Frontal cortex (tissue), 4 donors: ENCODE measurements at places on chromosomes 3 and 15. TPM values are rescaled to one million over a fixed set of nuclear protein-coding genes. Genes with fewer than 3 reads are reported as not detected.

DNA sequence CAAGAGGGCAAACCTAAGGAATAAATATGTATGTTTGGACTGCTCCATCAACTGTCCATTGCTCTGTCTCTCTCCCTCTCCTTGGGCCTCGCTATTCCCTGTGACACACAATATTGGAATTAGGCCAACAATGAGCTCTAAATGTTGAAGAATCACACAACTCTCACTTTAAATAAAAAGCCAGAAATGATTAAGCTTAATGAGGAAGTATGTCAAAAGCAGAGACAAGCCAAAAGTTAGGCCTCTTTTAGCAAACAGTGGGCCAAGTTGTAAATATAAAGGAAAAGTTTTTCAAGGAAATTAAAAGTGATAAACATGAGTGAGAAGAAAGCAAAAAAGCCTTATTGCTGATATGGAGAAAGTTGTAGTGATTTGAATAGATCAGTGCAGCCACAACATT lies 141.0 kb downstream of the VGLL3 start:
- DNase-seq, result no peak

The KLHL6 gene
- total RNA-seq, result 0.41 TPM

GRCh38 chr3:48503401-48504050 lies 448 bp downstream of the SHISA5 start:
- peak; percentile 41 for DNase-seq

GRCh38 chr3:168991803-168992202 lies 671.7 kb downstream of the MECOM start:
- no peak for DNase-seq

- DNase-seq, result no peak
These were observed 61.5 kb upstream of the TCF12 start for GRCh38 chr15:56856934-56857333.

GRCh38 chr3:188043891-188044290 lies 110.1 kb upstream of the LPP start:
- DNase-seq, result no peak

DNA sequence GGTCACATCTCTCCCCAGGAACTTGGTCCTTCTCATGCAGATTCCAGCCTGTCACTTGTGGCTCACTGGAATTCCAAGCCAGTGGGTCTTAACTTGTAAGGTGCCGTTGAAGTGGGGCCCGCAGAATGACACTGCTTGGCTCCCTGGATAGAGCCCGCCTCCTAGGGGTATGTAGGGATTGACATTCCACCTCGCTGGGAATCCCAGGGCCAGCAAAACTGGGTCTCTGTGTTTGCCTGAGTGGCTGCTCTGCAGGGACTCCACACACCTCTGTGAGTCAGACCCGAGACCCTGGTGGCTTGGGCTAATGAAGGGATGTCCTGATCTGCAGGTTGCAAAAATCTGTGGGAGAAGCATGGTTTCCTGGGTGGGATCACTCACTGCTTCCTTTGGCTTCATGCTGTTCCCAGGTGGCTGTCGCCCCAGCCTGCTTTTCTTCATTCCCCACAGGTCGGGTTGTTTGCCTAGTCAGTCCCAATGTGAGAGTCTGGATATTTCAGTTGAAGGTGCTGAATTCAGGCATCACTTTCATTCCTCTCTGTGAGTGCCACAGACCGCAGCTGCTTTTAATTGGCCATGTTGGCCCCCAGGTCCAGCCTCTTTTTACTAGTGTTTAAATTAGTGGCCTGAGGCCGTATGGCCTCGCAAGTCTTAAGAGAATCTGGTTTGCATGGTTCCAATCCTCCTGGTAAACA lies 156.0 kb upstream of the TRIM42 start:
- no peak for DNase-seq

The CD80 gene
- total RNA-seq, result not detected

DNA sequence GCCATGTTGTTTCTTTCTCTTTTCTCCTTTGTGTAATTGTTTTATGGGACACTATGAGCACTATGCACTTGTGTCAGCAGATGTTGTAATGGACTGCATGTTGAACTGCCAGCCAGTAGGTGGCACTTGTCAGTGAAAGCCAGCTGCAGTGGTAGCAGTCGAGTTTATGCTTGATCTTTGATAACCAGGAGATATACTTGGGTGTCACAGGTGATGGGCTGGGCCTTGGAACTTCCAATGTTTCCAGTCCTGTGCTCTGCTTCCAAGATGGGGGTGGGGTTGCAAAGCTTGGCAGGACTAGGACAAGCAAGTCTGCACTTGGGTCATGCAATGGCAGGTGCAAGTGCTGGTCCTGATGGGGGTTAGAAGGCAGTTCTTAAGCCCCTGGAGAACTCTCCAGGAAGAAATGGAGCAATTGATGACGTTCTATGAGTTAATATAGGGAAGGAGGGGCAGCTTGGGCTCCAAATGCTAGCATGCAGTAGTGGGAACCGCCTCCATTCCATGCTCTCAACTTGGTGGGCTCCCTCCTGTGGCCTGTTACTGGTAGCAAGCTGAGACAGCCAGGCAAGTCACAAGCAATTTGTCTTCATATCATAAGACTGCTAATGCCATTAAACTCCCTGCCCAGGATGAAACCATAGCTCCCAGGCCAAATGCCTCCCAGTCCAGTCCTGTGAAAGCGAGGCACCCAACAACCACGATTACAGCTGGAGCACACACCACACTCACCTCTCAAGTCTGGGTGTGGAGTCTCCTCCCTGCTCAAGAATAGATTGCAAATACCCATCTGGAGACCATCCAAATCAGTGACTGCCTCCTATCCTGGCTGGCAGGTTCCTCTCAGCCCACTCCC lies 287.2 kb downstream of the CGGBP1 start:
- no peak for DNase-seq

DNA sequence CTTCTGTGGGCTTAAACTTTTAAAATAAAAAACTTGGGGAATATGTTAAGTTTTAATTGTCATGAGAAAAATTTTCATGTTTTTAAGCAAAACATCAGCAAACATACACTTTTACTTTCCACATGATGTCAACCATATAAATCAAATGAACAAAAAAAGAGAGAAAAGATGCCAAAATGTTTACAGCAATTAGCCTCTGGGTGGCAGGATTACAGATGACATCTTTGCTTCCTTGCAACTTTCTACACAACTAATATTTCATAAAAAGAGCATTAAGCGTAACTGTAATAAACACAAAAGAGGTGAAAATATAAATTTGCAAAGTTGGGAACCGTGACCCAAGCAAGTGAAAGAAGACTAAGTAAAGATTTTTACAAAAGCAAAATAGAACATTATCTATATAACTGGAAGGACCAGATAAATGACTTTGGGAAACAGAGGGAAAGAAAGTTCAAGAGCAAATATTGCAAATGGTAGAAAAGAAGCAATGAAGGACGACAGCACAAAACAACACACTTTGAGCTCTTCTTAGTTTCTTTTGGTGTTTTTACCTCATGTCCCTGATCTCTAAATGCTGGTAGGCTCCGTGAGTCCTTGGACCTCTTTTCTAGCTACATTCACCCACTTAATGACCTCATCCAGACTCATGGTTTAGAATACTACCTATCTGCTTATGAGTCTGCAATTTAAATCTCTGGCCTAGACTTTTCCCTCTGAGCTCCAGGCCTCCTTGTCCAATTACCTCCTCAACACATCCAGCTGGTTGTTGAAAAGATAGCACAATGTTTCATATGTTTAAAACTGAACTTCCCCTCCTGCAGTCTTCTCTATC lies 9.4 kb downstream of the TP53BP1 start:
- DNase-seq, result no peak

DNA sequence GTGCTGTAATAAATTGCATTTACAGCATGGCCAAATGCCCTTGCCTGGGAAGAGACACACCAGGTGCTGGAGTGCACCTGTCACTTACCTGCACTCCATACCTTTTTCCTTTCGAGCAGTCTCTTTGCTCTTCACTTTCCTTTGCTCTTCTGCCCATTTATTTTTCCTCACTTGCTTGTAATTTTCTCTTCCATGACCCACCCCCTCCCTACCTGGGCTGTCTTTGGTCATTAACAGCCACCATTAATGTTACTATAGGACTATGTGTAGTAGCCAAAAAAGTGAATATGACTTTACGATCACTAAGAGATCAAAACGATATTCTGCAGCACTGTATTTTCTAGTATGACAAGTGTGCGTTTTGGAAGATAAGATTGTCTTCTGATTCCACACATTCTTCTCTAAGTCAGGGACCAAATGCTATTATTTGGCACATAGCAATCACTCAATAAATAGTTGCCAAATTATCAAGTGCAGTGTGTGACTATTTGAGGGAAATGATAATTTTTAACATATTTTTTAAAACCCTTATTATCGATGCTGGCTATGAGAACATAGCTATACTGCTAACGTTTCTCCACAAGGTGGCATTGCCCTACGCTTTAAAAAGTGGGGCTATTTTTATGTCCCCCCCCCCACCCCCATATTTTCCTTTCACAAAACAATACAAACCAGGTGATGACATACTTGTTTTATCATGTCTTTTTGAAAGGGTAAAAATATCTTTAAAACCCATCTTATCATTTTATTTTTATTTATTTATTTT lies 114.4 kb downstream of the GHSR start:
- DNase-seq, result no peak

- DNase-seq, result no peak
These were observed 109.2 kb downstream of the CPNE4 start for GRCh38 chr3:131925571-131925970.

The TM4SF18 gene
- 3.7 TPM for total RNA-seq

- no peak for DNase-seq
These were observed 7.5 kb downstream of the GNB5 start for GRCh38 chr15:52183562-52184173.

The KPNA4 gene
- total RNA-seq, result 36.3 TPM

DNA sequence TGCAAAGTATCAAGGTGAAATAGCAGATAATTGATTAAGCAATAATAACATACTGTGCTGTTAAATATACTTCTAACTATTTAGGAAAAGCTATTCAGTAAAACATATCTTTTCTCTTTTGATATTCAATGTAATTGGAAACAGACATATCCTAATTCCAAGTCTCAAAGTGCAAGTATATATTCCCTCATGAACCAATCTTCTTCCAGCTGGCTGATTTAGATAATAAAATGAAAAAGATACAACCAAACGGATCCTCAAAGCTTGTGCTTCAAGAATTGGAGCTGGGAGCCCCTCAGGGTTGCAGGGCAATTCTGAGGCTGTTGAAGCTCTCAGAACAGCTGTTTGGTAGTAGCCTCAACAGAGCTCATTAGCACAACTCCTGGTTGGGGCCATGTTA lies 236.6 kb downstream of the ZIC1 start:
- DNase-seq, result no peak

DNA sequence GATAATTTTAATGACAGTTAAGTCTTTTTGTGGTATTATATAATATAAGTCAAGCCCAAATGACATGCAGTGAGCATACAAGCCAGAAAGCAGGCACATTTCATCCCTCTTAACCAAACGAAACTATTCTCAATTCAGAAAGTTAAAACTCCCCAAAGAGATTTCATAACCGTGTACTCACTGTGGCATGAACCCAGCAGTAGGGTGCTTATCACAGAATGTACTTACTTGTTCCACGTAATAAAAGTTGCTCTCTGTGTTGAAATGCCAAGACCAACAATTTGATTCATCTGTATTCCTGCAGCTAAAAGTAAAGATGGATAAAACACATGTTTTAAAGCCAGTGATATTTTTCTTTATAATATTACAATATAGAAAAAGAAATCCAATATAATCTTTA lies 12.1 kb downstream of the GK5 start:
- DNase-seq, result no peak

DNA sequence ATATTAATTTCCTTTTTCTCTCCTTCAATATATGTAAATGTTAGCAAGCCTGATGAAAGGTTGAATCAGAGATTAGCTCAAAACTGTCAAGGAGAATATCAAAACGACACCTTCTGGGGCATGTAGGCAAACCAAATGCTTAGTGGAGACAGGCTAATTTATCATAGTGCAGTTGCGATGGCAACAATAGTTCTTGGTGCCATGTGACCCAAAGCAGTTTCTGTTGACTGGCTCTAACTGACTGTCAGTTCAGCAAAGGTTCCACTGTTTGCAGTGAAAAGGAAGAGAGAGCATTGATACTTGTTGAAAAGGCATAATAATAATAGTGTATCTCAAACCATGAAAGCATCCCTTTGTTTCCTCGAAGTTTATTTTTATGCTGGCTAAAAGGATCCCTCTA lies 513.9 kb downstream of the NLGN1 start:
- no peak for DNase-seq

GRCh38 chr15:76366714-76367113 lies 30.1 kb downstream of the ISL2 start:
- DNase-seq, result no peak

The KIF15 gene
- 6.9 TPM for total RNA-seq

DNA sequence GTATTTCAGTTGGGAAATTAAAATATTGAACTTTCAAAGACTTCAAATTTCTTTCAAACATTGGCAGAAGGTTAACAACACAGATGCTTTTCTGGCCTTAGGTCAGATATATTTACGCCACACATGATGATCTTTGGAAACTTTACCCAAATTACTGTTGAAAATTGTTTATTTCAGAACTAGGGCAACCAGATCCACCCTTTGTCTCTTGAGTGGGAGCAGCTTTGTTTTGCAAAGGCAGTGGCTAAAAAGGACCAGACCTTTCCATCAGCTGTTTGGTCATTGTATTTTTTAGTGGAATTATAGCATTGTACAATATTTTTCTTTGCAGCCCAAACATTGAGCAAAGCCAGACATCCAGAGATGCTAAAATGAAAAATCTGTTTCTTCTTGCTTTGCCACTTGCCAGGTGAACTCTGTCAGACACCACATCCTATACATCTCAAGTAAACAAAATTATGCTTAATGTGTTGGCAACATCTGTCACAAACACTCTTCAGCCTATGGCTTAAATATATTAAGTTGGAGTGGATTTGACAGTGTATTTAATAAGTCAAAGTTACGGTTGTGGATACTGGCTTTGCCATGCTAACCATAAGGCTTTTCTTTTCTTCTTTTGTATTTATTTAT lies 651.9 kb downstream of the RBMS3 start:
- DNase-seq, result no peak

- DNase-seq, result no peak
These were observed 139.3 kb downstream of the SOX2 start for GRCh38 chr3:181851063-181851462.

The FOXP1 gene
- total RNA-seq, result 118 TPM

The SCN10A gene
- not detected for total RNA-seq

The CCR8 gene
- total RNA-seq, result not detected

GRCh38 chr15:33314069-33314468 lies 3.3 kb downstream of the RYR3 start:
- DNase-seq, result no peak

The TMC3 gene
- under 0.01 TPM for total RNA-seq

GRCh38 chr3:35862057-35862456 lies 222.7 kb downstream of the ARPP21 start:
- DNase-seq, result no peak

The LRRIQ4 gene
- total RNA-seq, result 0.82 TPM

- DNase-seq, result no peak
These were observed 30.5 kb upstream of the BLM start for GRCh38 chr15:90686435-90687218.

DNA sequence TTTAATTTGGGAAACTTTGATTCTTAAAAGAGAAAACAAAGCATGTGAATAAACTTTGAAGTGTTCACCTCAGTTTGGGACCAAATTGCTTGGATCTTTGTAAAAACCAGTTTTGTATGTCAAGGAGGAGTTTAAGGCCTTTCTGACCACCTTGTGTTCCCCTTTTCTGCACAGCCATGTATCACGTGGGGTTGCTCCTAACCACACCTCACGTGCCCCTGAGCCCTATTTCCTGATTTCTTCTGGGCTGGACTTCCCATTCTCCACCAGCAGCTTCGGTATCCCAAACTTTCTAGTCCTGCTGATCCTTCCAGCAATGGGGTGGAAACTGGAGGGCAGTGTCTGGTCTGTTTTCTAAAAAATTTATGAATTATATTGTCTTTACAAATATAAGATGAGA lies 76.4 kb upstream of the STT3B start:
- no peak for DNase-seq

GRCh38 chr3:100081311-100081710 lies 33.0 kb downstream of the FILIP1L start:
- no peak for DNase-seq
